ENCODE measurements at places on chromosomes 16 and 17.

GRCh38 chr17:71919186-71919585 is 201.6 kb upstream of the SOX9 start:
- no peak for DNase-seq

DNA sequence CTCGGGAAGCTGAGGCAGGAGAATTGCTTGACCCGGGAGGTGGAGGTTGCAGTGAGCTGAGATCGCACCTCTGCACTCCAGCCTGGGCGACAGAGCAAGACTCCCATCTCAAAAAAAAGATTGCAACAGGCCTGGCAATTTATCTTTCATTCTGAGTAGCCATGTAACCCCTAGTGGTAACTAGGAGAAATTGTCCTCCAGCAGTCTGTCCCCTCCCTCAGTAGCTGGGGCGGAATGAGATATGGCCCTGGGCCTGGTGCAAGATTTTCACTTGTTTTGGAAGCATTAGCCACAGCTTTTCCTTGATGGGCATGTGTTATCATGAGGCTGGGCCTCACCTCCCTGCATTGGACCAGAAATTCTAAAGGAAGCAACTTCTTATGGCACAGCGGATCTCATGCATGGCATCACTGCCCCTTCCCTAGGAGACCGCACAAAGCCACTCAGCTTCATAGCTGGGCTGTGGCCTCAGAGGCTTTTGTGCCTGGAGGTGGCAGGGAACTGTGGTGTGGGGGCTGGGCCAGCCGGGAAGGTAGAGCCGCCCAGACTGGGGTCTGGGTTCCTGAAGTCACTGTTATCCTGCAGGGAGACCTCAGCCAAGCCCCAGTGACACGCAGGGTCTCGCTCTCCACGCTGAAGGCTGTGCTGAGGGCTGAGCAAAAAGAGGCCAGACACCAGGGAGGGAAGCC is 13.4 kb downstream of the NATD1 start:
- no peak for DNase-seq

- no peak for DNase-seq
Observed at GRCh38 chr16:66939366-66939765, 4.0 kb downstream of the CES2 start.

DNA sequence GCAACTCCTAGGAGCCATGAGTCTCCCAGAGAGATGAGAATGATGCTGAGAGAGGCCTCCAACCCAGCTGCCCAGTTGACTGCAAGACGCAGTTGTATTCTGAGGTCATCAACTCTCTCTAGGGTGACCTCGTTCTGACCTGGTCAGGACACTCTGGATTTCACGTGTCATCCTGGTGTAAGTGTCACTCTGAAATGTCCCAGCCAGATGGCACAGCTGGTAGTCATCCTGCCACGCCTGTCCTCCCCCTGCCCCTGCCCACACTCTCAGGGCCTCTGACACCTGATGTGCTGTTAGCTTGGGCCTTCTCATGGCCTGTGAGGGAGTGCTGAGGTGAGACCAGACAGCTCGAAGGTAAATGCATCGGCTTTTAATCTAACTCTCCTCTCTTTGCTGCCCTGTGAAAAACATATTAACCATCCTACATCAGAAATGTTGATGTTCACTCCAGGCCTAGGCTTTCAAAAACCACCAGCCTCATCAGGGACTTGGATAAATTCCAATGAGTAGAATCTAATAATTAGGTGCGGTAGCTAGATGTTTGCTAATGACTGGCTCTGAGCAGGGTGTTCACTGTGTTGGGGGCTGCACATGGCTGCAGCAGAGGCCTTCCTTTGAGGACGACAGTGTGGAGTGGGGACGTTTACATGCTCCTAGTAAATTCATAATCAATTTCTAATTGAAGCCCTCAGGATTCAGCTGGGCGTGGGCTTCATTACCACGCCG is 13.8 kb downstream of the MLYCD start:
- no peak for DNase-seq

Data from glutamatergic neuron (in vitro differentiated cells).